Panc1 (cell line): ENCODE measurements at places on chromosomes 2 and 18. TPM values are rescaled to one million over a fixed set of nuclear protein-coding genes. Genes with fewer than 3 reads are reported as not detected.

Gene CIAO1
- 85.5 TPM for total RNA-seq

GRCh38 chr2:54557601-54558187, 101.6 kb downstream of the SPTBN1 start:
- no peak for DNase-seq
- peaks cover 7% of the 10 kb centered on the region for H3K36me3 ChIP-seq

- no peak overlapping the region for H3K27ac ChIP-seq
- no peak for DNase-seq
- no peaks in the 10 kb centered on the region for H3K4me1 ChIP-seq
- no peaks in the 10 kb centered on the region for H3K36me3 ChIP-seq
Observed at GRCh38 chr18:37502036-37502435, 63.6 kb downstream of the CELF4 start.

GRCh38 chr2:68766376-68766845, 31.8 kb downstream of the ARHGAP25 start:
- DNase-seq, result no peak
- no peaks in the 10 kb centered on the region; the same call in none of the 2 replicates for H3K4me1 ChIP-seq
- no peak overlapping the region for H3K27ac ChIP-seq
- H3K36me3 ChIP-seq, result no peaks in the 10 kb centered on the region
- no peaks in the 10 kb centered on the region for H3K27me3 ChIP-seq

GRCh38 chr2:179764710-179765109, 96.7 kb downstream of the ZNF385B start:
- H3K36me3 ChIP-seq, result no peaks in the 10 kb centered on the region
- no peak for DNase-seq
- H3K27ac ChIP-seq, result no peak overlapping the region
- no peak overlapping the region for H3K4me3 ChIP-seq
- no peaks in the 10 kb centered on the region for H3K27me3 ChIP-seq

DNA sequence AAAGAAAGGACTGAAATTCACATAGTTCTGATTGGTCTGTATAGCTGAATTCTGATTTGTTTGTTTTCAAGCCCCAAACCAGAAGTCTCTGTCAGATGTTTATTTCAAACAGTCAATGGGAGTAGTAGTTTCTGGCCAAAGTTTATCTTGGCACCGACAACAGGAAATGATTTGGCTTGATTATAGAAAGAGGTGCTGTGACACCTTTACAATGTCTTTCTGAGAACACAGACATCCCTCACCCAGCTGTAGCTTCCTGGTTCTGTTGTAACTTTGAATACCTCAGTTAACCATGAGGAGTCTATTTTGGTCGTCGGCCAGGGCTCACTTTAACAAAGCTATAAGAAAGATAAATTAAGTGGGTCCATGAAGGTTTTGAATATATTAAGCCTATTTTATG, 545.0 kb upstream of the ZNF804A start:
- H3K4me3 ChIP-seq, result no peak overlapping the region
- no peak for DNase-seq
- no peaks in the 10 kb centered on the region for H3K36me3 ChIP-seq
